ENCODE measurements at places on chromosomes 11 and 22.

DNA sequence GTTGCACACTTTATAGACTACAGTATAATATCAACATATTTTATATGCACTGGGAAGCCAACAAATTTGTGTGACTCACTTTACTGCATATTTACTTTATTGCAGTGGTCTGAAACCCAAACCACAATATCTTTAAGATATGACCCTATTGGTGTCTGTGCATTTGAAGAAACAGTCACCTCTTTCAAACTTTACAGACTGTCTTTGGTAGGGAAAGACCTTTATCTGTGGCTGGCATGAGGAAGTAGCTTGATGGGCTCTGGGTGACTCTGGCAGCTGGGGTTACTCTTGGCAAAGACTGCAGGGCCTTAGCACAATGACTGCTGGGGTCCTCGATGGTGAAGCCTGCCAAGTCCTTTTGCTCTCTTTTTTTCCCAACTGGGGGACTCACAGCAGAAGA lies 21.3 kb upstream of the ABTB2 start:
- DNase-seq = no peak

DNA sequence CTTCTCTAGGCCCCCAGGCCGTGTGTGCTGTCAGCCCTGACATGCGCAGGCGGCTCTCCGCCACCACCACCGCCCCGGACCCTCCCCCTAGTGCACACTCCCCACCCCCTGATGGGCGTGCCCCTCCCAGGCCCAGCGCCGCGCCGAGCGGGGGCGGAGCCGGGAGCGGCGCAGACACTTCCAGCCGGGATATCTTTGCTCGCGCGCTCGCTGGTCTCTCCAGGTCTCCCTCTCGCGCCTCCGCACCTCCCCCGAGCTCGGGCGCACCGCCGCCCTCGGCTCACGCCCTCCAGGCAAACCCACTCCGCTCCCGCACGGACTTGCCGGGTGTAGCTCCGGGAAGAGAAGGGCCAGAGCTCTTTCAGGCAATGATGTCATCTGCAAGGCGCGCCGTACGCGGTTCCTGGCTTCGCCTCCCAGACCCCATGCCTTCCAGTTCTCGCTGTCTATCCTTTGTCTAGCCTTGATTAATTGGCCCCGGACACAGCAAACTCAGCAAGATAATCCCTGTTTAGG lies at the start of gene SCN3B:
Gene SCN3B, minus strand, starts transcription at position 59 of the 516 bp plus-strand sequence. CDS start 823 bp downstream, outside the sequence.
- no peak for DNase-seq

DNA sequence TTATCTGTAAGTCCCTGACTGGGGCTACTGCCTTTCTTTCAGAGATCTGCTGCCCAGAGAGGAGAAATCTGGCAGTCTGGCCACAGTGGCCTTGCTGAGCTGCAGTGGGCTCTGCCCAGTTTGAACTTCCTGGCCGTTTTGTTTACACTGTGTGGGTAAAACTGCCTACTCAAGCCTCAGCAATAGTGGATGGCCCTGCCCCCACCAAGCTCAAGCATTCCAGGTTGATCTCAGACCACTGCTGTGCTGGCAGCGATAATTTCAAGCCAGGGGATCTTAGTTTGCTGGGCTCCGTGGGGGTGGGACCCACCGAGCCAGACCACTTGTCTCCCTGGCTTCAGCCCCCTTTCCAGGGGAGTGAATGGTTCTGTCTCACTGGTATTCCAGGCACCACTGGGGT lies 117.5 kb downstream of the TRPC6 start:
- no peak for DNase-seq

- no peak for DNase-seq
These were observed 6.0 kb downstream of the NAGA start for GRCh38 chr22:42064629-42065028.

- DNase-seq = no peak
These were observed 1.6 kb downstream of the RAC2 start for GRCh38 chr22:37242395-37242918.

GRCh38 chr11:84249344-84250135 lies 963.4 kb upstream of the CCDC90B start:
- no peak for DNase-seq

DNA sequence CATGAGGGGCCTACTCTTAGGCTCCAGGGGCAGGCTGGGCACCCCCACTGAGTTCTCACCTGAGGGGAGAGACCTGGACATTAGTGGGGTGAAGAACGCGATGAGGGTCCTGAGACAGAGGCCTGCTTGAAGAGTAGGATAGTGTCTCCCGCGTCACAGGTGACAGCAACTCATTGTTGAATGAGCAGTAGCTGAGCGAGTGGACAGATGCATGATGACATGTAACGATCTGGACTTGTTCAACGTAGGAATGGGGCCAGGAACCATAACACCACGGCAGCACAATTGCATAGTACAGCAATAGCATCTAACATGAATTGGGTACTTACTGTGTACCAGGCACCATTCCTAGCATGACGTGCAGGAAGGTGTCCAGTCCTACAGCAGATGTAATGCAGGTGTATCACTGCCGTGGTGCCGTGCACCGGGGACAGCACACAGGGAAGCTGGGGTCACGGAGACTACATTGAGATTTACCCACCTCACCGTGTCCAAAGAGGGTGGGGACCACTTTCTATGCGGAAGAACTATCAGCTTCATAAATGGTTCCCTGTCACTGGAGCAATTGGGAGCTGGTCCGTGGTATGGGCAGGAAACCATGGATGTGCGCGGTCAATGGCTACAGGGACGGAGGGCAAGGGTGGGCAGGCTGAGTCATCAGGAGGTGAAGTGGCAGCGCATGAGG lies 1019.1 kb downstream of the TBC1D22A start:
- DNase-seq = no peak

GRCh38 chr11:75429902-75430713 lies 2.9 kb downstream of the KLHL35 start:
- DNase-seq = peak; percentile 92

- no peak for DNase-seq
These were observed 87.4 kb upstream of the DRD2 start for GRCh38 chr11:113562576-113562975.

GRCh38 chr11:75311858-75312288 lies 39.6 kb downstream of the ARRB1 start:
- no peak for DNase-seq

- DNase-seq = peak; percentile 95
These were observed at the start of gene RELA for GRCh38 chr11:65662799-65663638. Gene RELA (minus strand): TSS chr11:65662916. CDS start chr11:65662832, 84 bp downstream.

GRCh38 chr22:28442711-28443525 lies 236.7 kb downstream of the TTC28 start:
- no peak for DNase-seq

GRCh38 chr11:37336401-37336800 lies 738.4 kb upstream of the RAG2 start:
- no peak for DNase-seq

GRCh38 chr11:119720311-119720913 lies 8.6 kb downstream of the NECTIN1 start:
- no peak for DNase-seq

- DNase-seq = no peak
These were observed 192.5 kb downstream of the FAT3 start for GRCh38 chr11:92416971-92417725.

DNA sequence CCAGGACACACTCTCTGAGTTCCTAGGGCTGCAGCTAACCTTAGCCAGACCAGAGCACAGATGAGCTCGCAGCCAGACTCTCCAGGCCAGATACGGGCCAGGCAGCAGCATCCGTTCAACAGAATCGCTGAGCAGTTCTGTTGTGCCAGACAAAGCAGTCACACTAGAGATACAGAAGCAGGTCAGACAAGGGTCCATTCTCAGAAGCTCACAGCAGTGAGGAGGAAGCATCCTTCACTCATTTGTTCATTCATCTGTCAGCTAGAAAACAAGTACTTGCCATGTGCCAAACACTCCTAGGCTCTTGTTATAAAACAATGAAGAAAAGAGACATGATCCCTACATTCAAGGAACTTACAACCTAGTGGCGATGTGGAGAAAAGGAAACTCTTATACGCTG lies 2.6 kb downstream of the LMO2 start:
- no peak for DNase-seq

- no peak for DNase-seq
These were observed 5.5 kb downstream of the KIAA0930 start for GRCh38 chr22:45235101-45235777.

DNA sequence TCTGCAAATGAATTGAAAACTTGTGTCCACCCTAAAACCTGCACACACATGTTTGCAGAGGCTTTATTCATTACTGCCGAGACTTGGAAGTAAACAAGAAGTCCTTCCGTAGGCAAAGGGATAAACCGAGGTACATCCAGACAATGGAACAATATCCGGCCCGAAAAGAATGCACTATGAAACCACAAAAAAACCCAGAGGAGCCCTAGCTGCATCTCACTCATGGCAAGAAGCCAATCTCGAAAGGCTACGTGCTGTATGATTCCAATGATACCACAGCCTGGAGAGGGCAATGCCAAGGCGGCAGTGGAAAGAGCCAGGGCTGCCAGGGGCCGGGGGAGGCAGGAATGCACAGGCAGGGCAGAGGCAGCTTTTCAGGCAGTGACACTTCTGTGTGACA lies 3.2 kb upstream of the MRPL23 start:
- DNase-seq = peak; percentile 30

DNA sequence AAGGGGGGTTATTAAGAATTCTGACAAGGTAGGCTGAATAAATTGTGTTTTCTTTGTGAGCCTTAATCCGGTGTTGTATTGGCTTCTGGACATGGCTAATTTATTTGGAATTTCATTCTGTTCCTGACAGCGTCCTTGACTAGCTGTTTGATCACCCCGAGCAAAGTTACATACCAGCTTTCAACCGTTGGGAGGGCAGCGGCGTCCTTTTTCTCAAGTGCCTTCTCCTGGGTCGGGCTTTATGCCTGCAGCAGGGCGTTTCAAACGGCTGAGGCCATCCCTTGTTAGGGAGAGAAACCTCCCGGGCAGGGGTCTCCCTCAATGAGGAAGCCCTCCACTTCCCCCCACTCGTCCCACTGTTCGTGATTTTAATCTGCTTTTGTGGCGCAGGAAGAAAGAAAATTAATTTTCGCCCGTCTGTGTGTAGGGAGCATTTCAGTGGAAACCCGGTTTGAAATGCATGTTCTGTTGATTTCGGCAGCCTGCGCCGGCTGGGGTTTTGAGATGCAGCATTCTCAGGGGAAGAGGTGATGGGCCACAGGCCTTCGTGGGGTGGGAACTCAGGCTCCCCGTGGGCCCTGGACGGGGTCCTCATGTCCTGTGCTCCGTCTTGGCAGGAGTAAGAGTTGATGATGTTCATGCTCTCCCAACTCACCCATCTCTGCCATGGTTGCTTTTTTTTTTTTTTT lies 2.9 kb upstream of the SMIM38 start:
- DNase-seq = no peak

DNA sequence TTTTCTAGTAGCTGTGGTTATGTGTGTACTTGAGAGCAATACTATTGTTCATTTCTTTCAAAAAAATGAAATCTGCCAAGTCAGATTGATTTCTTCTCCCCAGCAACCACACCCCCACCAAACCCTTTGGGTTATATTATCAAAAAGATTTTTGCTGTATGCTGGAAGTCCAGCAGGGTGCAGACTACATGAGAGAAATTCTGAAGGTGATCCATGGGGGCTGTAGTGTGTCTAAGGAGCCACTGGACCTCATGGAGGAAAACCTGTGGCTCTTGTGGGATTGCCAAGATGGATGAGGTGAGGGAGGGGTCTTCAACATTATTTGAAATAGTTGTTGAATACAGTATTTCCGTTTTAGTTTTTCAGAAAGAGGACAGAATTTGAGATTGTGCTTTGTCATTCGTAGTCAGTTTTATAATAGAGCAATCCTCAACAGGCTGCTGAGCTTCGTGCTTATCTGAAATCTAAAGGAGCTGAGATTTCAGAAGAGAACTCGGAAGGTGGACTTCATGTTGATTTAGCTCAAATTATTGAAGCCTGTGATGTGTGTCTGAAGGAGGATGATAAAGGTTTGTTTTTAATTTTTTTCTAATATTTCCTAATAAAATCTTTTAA lies 3.1 kb downstream of the EIF3M start:
- DNase-seq = peak; percentile 45

DNA sequence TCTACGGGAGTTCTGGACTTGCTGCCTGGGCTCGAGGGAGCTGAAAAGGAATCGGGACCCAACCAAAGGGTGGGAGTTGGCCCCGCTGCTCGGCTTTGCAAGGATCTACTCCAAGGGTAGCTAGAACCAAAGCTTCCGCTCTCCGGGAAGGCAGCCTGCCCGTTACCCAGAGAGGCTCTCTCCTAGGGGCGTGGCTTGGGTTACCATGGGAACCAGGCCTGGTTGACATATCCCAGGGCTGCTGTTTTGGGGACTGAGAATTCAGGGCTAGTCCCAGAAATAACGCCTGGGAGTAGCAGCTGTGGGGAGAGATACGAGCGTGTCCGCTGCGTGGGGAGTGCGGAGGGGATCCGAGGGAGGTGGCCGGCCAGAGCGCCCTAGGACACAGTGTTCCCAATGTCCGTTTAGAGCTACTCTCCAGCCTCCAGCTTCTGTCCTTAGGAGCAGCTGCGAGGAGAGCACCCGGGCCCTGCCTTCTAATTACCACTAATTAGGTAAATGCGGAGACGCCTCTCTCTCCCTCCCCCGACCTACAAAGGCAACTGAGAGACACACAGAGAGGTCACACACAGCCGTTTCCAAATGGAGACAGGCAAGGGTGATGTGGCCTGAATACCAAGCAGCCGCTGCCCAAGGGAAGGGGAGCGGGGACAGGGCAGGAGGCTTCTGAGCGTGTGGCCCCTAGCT lies 141.6 kb upstream of the CADM1 start:
- no peak for DNase-seq

GRCh38 chr11:41920374-41920773 lies 460.9 kb upstream of the LRRC4C start:
- no peak for DNase-seq

GRCh38 chr11:103904324-103904667 lies 132.1 kb upstream of the DDI1 start:
- DNase-seq = no peak

GRCh38 chr11:4527926-4528325 lies 17.1 kb upstream of the OR52M1 start:
- DNase-seq = no peak

DNA sequence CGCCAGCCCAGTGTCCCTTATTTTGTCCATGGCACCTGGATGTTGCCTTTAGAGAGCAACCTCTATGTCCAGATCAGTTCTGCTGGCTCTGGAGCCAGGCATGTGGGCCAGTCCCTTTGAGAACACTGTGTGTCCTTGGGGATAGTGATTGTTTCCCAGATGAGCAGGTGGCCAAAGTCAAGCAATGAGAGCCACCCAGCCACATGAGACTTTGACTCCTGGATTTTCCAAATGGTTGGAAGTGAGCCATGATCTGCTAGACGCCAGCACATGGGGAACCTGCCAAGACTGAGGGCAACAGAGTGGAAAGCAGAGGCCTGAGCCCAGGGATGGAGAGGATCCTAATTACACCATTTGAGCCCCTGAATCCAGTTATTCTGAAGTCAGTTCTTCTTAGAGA lies 479.8 kb downstream of the OPCML start:
- no peak for DNase-seq
